Large intestine (tissue), 12 donors: ENCODE measurements at places on chromosomes 12 and 14.

DNA sequence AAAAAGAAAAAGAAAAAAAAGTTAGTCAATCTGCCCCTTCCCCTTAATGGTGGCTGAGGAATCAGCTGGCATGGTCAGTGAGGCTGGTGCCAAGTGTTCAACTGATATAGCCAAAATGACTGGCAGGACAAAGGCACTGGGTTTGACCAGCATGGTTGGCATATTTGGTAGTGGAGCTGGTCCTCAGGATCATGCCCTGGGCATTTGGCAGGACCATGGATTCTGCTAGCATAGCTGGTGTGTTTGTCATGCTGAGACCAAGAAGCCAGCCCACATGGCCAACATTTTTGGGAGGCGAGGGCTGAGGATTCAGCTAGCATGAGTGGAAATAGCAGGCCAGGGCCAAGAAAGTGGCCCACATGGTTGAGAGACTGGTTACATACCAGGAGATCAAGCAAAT is 136.5 kb downstream of the FBXL14 start:
- no peak overlapping the region for H3K27ac ChIP-seq
- H3K36me3 ChIP-seq = no peaks in the 10 kb centered on the region
- no peak for DNase-seq

- no peak for DNase-seq
- no peak overlapping the region for H3K4me3 ChIP-seq
- no peaks in the 10 kb centered on the region for H3K36me3 ChIP-seq
- no peak overlapping the region for H3K27ac ChIP-seq
- H3K27me3 ChIP-seq = no peaks in the 10 kb centered on the region
- H3K4me1 ChIP-seq = no peaks in the 10 kb centered on the region
Measured at GRCh38 chr14:71400871-71401321, 493.6 kb downstream of the PCNX1 start.

DNA sequence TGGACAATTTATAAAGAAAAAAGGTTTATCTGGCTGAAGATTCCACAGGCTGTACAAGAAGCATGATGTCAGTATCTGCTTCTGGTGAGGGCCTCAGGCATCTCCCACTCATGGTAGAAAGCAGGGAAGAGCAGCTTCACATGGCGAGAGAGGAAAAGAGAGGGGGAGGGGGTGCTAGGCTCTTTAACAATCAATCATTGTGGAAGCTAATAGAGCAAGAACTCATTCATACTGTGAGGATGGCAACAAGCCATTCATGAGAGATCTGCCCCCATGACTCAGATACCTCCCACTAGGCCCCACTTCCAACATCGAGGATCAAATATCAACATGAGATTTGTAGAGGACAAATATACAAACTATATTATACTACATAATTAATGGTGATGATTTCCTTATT is 361.9 kb upstream of the FAR2 start:
- no peaks in the 10 kb centered on the region for H3K4me1 ChIP-seq
- H3K4me3 ChIP-seq = no peak overlapping the region
- H3K36me3 ChIP-seq = no peaks in the 10 kb centered on the region
- H3K27me3 ChIP-seq = no peaks in the 10 kb centered on the region

DNA sequence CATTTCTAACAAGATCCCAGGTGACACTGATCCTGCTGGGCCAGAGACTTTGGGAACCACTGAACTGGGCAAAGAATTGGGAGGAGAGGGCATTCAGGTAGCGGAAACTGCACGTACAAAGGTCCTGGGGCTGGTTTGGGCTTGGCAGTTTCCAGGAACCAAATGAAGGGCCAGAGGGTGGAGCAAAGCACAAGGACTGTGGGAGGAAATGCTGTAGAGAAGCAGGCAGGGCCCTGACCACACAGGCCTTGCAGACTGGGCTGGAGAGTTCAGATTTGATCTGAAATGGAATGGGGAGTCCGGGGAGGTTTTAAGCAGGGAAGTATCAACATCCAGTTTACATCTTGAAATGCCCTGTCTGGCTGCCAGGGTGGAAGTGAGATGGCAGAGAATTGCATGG is 195.1 kb downstream of the PHETA1 start:
- no peaks in the 10 kb centered on the region for H3K36me3 ChIP-seq
- no peak overlapping the region for H3K4me3 ChIP-seq
- H3K27me3 ChIP-seq = peaks cover 4% of the 10 kb centered on the region
- no peak overlapping the region for H3K27ac ChIP-seq
- H3K4me1 ChIP-seq = no peaks in the 10 kb centered on the region
- no peak for DNase-seq

GRCh38 chr12:125540580-125541204 is 475.5 kb downstream of the AACS start:
- H3K4me3 ChIP-seq = no peak overlapping the region
- no peaks in the 10 kb centered on the region for H3K4me1 ChIP-seq
- H3K27me3 ChIP-seq = no peaks in the 10 kb centered on the region
- DNase-seq = no peak
- H3K36me3 ChIP-seq = no peaks in the 10 kb centered on the region

GRCh38 chr14:89501381-89501780 is 84.3 kb upstream of the FOXN3 start:
- H3K27me3 ChIP-seq = no peaks in the 10 kb centered on the region
- H3K4me3 ChIP-seq = no peak overlapping the region
- no peak for DNase-seq
- H3K4me1 ChIP-seq = no peaks in the 10 kb centered on the region
